ENCODE measurements at places on chromosomes 2 and 18. TPM values are rescaled to one million over a fixed set of nuclear protein-coding genes. Genes with fewer than 3 reads are reported as not detected.

GRCh38 chr2:185291035-185291647 is 447.5 kb upstream of the FSIP2 start:
- peak; percentile 53 for DNase-seq

DNA sequence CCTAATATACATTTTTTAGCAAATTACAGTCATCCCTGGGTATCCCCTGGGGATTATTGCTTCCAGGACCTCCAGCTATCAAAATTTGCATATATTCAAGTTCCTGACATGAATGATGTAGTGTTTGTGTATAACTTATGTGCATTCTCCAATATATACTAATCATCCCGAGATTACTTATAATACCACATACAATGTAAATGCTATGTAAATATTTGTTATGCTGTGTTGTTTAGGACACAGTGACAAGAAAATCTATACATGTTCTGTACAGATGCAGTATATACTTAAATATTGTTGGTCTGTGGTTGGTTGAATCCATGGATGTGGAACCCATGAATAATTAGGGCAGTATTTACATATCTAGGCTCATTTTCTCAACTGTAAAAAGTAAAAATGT is 1060.3 kb downstream of the DSC3 start:
- no peak for DNase-seq

GRCh38 chr2:96841701-96842495 is 1.9 kb downstream of the ANKRD23 start:
- no peak for DNase-seq

DNA sequence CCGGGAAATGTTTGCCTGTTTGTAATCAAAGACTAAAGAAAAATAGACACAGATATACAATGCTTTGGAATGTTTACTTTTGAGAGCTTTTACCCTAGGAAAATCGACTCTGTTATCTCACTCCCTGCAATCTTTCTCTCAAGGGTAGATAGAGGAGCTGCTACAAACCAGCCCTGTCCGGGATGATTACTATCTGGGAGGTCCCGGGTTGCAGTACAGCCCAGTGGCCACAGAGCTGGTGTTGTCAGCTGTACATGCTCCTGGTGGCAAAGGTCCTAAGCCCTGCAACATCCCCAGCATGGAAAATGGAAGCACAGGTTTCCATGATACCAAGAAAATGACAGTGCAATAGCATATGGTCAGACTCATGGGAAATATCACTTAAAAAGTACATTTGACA is 570.5 kb upstream of the SOX11 start:
- no peak for DNase-seq

GRCh38 chr2:46802665-46803546 is 112.7 kb downstream of the MCFD2 start:
- DNase-seq = no peak

GRCh38 chr2:19189391-19189790 is 169.0 kb downstream of the OSR1 start:
- DNase-seq = no peak

The STPG4 gene
- total RNA-seq = 0.64 TPM

- DNase-seq = no peak
These were observed 61.0 kb downstream of the ZAP70 start for GRCh38 chr2:97774425-97774824.

GRCh38 chr2:204561771-204562170 is 16.5 kb downstream of the PARD3B start:
- DNase-seq = no peak

The B4GALT6 gene
- 17.1 TPM for total RNA-seq

The SCYGR4 gene
- total RNA-seq = not detected

All from mammary epithelial cell (primary cell).